ENCODE measurements at places on chromosomes 1 and 21. TPM values are rescaled to one million over a fixed set of nuclear protein-coding genes. Genes with fewer than 3 reads are reported as not detected.

- DNase-seq = no peak
These were observed 32.1 kb downstream of the ADCY10 start for GRCh38 chr1:167881786-167882185.

- DNase-seq = no peak
These were observed 1447.8 kb upstream of the PRMT6 start for GRCh38 chr1:105608713-105609112.

The CNKSR1 gene
- 5.4 TPM for total RNA-seq

The SKI gene
- total RNA-seq = 215 TPM

GRCh38 chr21:25039461-25040380, 567.6 kb downstream of the MRPL39 start:
- no peak for DNase-seq

DNA sequence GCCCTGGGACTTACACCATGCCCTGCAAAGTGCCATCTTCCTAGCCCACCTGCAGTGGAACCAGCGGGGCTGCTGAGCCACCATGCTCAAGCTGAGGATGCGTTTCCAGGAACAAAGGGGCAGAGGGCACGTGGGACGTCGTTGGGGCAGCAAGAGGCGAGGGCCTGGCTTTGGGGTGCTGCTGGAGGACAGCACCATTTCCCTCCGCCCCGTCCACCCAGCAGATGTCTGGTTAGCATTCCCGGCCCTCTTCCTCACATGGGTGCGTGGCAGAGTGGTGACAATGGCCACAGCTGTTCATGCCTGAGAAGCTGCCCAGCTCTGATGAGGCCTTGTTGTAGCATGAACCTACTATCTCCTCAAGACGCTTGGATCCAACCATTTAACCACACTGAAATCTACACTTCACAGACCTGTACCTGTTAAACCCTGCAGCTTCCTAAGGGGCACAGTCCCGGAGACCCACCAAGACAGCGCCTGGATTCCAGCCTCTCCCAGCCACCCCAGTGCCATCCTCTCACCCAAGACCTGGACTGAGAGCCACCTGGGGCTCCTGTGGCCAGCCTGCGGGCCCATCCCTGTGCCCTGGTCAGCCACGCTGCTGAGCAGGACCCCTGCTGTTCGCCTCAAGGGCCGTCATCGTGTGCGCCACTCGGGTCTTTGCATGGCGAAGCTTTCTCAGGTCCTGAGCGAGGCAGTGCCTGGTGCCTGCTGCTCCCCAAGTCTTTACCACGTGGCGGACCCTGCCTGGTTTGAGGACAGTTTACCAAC, 33.2 kb downstream of the SLC45A1 start:
- no peak for DNase-seq

The KRTAP19-3 gene
- total RNA-seq = not detected

GRCh38 chr1:21237446-21238088, 52.7 kb downstream of the ECE1 start:
- DNase-seq = no peak

DNA sequence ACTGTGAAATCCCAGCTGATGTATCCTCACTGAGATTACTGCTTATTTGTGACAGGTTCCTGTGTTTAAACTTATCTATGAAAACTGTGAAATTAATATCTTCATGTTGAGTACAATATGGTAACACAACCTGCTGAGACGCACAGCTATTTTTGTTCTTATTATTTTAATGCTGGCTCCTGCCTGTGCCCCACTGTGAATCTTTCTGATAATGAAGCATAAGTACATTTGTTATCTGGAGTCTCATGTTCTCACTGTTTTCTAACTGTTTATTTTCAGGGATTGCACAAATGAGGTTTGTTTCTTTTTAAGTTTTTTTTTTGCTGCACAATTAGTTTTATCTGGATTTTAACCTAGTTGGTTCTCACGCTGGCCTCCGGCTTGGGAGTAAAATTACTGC, 39.9 kb upstream of the IFNAR2 start:
- DNase-seq = no peak

The BMP8A gene
- not detected for total RNA-seq

GRCh38 chr1:28358716-28359115, 10.8 kb upstream of the PHACTR4 start:
- no peak for DNase-seq

The AMY2A gene
- total RNA-seq = not detected

DNA sequence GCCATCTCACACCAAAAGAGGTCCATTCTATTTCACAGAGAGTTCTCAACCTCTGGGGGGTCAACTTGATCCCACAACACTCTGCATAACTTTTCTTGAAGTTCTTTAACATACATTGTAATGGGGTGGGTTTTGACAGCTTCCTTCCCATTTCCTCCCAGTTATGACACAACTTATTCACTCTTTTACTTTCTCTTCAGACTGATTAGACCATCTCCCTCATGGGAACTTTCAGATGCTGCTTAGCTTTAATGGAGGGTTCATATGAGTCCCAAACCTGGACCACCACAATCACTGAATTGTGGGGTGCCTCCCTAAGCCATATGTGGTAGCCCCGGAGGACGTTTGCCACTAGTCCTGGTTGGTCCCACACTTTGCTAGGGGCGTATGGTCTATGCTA, 28.3 kb upstream of the KCNJ15 start:
- no peak for DNase-seq

DNA sequence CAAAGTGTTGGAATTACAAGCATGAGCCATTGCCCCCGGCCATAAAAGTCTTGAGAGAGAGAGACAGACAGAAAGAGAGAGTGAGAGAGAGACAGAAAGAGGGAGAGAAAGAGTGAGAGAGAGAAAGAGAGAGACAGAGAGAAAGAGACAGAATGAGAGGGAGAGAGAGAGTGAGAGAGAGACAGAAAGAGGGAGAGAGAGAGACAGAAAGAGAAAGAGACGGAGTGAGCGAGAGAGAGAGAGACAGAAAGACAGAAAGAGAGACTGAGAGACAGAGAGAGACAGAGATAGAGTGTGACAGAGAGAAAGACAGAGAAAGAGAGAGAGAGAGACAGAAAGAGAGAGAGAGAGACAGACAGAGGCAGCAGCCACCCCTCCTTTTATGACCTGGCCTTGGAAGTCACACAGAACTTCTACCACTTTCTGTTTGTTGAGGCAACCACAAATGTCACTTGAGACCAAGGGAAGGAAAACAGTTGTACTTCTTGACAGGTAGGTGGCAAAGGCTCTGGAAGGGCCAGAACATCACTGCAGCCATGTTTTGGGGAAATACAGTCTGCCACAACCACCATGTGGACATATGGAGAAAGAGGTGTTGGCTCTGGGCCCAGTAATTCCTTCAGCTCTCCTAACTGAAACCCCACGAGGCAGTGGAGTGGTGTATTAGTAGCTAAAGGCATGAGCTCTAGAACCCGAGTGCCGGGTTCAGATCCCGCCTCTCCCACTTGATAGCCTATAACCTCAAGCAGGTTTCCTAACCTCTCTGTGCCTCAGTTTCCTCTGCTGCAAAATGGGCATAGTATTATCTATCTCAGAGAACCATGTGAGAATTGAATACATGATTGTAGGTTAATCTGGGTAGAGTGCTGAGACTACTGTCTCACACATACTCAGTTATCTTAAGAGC, 50.6 kb downstream of the TNFRSF8 start:
- no peak for DNase-seq

The PTPN14 gene
- total RNA-seq = 0.05 TPM

The ADAM30 gene
- total RNA-seq = not detected

DNA sequence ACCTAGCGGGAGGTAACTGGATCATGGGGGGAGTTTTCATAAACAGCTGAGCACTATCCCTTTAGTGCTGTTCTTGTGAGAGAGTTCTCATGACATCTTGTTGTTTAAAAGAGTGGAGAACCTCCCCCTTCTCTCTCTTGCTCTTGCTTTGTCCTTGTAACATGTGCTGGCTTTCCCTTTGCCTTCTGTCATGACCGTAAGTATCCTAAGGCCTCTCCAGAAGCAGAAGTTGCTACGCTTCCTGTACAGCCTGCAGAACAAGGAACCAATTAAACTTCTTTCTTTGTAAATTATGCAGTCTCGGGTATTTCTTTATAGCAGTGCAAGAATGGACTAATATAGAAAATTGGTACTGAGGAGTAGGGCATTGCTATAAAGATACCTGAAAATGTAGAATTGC, 515.6 kb downstream of the NEGR1 start:
- no peak for DNase-seq

DNA sequence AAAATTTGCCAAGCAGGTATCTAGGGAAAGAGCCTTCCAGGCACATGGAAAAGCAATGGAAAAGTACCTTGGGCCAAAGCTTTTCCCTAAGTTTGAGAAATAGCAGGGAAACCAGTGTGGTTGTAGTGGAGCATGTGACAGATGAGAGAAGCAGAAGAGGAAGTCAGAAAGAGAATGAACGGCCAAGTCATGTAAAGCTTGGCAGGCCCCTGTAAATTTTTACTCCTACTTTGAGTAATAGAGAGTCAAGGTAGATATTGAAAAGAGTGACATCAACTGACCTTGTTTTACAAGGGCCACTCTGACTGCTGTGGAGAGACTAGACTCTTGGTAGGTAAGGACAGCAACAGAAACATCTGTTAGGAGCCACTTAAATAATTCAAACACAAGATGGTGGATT, 180.9 kb upstream of the PRMT6 start:
- no peak for DNase-seq

DNA sequence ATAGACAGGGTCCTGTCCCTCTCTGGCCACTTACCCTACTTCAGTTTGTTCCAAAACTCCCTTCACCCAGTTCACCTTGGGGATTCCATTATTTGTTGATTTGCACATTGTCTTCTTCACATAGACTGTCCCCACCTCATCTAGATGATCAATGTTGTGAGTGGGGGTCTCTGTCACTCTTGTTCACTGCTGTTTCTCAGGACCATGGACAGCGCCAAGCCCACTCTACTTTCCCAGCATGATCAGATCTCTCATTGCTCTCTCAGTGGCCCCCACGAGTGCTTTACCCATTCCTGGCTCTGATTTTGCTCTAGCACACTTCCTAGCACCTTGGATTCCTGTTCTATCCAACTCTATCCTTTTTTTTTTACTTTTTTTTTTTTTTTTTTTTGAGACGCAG, 45.4 kb upstream of the IGSF21 start:
- no peak for DNase-seq

The CELA3B gene
- not detected for total RNA-seq

DNA sequence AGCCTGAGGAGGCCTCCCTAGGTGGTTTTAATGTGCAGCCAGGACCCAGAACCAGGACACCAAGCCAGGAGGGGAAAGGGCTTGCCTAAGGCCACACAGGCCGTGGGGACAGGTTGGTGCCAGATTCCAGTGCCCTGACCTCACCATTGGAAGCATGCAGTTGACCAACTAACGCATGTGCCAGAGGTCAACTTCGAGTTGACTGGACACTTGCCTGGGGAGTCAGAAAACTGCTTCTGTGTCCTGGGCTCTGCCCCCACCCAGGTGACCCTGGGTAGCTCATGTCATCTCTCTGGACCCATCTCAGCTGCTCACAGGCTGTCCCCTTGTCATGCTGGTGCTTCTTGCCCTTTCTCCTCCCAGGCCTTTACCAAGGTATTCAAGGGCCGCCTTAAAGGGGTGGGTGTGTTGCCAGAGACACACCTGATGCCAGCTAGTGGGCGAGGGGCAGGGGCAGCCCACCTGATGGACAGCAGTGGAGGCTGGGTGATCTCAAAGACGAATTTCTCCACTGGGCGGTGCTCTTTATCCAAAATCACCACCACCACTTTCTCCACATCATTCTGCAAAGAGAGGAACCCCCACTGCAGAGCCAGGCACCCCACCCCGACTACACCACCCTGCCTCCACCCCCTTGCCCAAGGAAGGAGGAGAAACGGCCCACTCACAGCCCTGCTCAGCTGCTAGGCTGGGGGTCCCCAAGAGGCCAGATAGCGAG, 4.4 kb downstream of the MAD2L2 start:
- DNase-seq = no peak

GRCh38 chr1:6969762-6970161, 184.5 kb downstream of the CAMTA1 start:
- no peak for DNase-seq

The LCE2C gene
- total RNA-seq = not detected

- no peak for DNase-seq
These were observed 9.6 kb upstream of the DUSP12 start for GRCh38 chr1:161739865-161740566.

The PODN gene
- not detected for total RNA-seq

GRCh38 chr1:220882061-220882891, 3.0 kb downstream of the HLX start:
- DNase-seq = no peak

DNA sequence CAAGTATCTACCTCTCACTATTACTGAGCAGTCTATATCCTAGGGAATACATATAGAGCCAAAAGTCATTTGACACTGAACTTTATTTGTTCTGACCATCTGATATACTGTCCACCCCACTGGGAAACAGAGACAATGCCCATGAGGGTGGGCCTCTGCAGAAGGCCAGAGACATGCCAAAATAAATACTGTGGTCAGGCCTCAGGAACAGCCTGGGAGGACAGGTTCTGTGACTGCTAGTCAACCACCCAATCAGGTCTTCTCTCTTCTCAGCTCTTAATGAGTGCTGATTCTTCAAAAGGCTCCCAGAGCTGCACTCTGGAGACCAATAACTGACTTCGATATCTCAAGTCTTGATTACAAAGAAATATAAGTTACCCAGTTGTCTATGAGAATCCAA, 5.5 kb upstream of the ANKRD35 start:
- DNase-seq = no peak

GRCh38 chr1:157181790-157182189, 43.6 kb upstream of the ETV3 start:
- no peak for DNase-seq

GRCh38 chr1:109882288-109883245, 28.1 kb upstream of the CSF1 start:
- DNase-seq = no peak
